ENCODE measurements at places on chromosomes 12 and 14.
A peak's percentile ranks its signal among the peaks of the same experiment; 100 is the strongest.

- no peak for DNase-seq
Measured at GRCh38 chr14:74557691-74558090, 54.3 kb downstream of the LTBP2 start.

DNA sequence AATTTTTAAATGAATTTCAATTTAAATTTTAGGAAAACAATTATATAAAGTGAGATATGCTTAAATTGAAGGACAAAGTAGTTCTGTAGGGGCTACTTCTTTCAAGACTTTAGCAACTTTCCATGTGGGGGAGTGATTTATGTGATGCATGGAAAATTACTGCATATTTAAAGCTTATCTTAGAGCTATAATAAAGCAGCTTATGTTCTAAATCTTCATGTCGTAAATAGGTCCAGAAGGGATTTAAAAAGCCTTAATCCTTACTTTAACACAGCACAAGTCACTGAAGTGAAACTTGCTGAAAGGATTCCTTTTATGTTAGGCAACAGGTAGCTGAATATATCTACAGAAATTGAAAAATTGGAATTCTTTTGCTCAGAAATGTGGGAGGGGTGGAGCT, 340.4 kb downstream of the NAV3 start:
- DNase-seq: no peak

- DNase-seq: no peak
Measured at GRCh38 chr14:21505012-21505553, 6.1 kb downstream of the METTL3 start.

DNA sequence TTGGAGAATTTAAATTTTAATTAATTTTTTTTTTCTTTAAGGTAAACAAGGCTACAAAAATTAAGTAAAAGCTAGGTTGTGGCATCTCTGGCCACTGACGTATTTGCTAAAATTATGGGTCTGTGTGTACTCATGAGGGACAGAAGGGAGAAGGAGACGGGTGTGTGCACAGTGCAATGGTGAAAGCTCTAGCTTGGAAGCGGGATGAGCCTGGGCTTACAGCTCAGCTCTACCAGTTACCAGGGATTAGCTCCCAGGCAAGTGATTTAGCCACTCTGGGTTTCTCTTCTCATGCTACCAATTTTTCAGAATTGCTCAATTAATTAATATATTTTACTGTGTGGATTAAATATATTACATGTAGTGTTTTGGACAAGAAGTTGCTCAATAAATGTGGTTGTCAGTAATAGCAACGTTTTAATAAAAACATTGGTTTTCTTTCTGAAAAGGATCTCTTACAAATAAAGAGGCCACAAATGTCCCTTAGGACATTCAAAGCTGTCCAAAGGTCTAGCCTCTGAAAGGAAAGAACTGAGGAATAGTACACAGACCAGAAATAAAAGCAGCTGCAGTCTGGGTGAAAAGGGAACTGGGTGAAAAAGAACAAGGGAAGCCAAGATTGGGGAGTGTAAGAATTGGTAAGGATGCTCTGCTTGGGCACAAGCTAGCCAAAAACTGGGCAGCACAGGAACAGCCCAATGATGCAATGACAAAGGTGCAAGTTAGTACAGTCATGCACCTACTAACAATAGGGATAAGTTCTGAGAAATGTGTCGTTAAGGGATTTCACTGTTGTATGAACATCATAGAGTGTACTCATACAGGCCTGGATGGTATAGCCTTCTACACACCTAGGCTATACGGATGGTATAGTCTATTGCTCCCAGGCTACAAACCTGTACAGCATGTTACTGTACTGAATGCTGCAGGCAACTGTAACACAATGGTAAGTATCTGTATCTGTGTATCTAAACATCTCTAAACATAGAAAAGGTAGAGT, 61.7 kb downstream of the FERMT2 start:
- no peak for DNase-seq

DNA sequence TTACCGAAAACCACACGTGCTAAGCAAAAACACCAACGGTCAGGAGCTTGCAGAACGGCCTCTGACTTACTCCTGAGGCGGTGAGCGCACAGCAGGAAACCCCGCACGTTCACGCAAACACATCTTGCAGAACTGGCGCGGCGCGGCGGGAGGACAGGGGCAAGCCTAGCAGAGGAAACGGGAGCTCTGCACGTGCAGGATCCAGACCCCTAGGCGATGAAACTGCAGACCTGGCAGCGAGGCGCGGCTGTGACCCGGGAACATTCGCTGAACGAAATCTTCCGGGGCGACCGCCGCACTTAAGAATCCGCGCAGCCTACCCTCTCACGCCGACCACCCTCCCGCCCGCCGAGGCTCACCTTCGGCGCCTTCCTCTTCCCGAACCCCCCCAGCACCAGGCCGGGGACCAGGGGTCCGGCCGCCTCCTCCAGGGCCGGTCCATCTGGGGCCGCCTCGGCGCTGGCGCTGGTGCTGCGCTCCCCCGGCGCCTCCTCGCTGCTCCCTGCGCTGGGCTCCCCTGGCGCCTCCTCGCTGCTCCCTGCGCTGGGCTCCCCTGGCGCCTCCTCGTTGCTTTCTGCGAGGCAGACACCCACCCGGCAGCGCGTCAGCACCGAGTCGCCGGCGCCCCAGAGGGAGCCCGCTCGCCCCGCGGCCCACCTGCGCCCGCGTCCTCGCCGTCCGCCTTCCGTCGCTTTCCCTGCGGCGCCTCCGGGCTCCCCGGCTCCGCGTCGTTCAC, 615 bp downstream of the DDX51 start:
- peak; percentile 26 for DNase-seq

GRCh38 chr12:128797119-128798118, 26.3 kb downstream of the SLC15A4 start:
- DNase-seq: no peak

DNA sequence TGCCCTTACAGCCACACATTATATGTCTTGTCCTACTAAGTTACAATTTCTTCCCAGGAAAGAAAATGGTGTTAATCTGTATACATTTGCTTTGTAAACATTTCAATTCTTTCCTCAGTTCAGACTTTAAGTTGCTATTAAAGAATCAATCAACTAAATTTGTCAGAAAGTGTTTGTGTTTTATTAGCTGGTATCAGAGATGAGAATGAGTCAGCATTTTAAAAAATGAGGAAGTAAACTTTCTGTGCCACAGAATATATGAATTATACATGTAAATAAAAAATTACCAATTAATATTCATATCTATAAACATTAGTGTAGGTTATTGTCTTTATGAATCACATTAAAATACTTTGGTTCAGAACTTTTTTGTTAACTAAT, 82.0 kb downstream of the LMO3 start:
- no peak for DNase-seq

DNA sequence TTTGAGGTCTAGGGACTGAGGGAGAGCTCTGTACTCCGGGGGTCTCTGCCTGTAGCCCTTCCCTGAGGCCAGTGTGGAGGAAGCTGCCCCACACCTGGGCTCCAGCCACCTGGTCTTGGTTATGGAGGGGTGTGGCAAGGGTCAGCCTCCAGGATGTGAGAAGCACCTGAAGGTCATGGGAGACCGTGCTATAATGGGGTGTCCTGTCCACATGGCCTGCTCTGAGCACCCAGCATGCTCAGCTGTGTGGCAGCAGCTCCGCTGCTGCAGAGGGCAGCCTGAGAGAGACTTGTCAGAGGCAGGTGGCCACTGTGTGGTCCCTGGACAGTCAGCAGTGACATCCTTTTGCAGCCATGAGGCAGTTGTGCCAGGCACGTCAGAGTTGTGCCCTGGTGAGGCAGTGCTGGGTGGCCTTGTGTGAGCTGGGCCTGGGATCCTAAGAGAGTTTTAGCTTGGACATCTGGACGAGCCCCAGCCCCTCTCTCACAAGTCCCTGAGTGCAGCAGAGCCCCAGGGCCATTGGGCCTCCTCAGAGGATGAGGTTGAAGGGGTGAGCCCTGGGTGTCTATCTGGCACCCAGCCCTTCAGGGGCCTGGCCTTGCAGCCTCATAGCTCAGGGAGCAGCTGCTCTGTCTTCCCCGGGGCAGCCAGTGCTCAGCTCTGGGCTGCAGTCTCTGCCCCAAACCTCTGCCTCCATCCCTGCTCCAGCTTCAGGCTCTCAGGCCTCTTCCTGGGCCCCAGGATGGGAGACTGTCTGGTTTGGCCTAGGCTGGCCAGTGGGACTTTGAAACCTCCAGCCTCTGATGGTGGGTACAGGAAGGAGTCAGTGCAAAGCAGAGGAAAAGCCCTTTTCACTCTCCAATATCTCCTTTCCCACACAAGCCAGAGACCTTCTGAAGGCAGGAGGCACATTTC, 7.4 kb upstream of the ATG101 start:
- no peak for DNase-seq

- DNase-seq: no peak
Measured at GRCh38 chr12:72677139-72677538, 405.0 kb downstream of the TRHDE start.

DNA sequence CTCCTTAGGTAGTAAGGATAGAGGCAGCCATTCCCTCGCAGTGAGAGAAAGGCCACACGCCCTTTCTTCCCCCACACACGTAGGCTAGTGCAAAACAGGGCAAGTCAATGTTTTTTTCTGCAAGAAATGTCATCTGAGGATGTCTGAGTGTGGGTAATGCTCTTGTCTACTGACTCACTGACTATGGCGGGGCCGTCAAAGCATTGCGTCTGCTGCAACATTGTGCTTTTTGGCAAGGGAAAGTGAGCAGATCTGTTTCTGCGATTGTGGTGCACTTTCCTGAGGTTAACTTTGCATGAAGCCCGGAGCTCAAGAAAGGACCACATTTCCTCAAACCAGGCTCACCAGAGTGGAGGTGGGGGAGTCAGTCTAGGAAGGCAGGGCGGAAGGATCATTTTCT, 181.6 kb upstream of the GZMB start:
- no peak for DNase-seq
